NCI-H69 (cell line): ENCODE measurements at places on chromosomes 12 and 14.
A peak's percentile ranks its signal among the peaks of the same experiment; 100 is the strongest.

DNA sequence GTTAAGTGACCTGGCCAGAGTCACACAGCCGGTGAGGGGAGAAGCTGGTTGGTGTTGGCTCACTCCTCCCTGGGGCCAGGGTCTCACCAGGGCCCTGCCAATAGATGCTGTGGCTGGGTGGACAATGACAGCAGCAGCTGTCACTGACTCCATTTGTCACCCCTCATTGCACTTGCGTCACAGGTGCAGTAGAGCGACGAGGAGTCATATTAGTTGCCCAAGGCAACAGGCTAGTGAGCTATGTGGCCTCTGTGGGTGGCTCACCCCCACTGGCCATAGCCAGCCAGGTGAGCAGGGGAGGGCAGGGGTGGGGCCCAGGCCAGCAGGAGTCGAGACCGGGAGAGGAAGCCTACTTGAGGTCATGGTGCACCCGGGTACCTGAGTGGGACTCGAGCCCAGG, 9.7 kb downstream of the SLC25A47 start:
- peak; percentile 90 for DNase-seq

GRCh38 chr14:53796734-53797133, 159.9 kb downstream of the BMP4 start:
- no peak for DNase-seq

GRCh38 chr12:11749943-11750690, 100.6 kb downstream of the ETV6 start:
- DNase-seq, result no peak

- DNase-seq, result peak; percentile 40
These were observed 453 bp upstream of the ESRRB start for GRCh38 chr14:76375484-76375883.

DNA sequence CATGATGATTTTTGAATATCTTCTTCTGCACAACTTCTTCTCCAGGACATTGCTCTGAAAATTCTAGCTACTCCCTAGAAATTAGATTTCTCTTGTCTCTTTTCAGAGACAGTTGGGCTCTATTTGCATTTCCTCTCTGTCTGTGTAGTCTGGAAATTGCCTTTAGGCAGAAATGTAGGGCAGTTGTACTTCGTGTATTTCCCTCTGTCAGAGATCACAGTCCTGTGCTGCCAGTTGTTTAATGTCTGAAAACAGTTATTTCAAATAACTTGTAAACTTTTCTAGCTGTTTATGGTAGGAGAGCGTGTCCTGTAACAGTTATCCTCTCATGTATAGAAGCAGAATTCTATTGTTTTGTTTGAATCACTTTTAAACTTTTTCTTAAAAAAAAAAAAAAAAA, 86.9 kb downstream of the TTLL5 start:
- DNase-seq, result no peak
